ENCODE measurements at places on chromosomes 12 and 14.

DNA sequence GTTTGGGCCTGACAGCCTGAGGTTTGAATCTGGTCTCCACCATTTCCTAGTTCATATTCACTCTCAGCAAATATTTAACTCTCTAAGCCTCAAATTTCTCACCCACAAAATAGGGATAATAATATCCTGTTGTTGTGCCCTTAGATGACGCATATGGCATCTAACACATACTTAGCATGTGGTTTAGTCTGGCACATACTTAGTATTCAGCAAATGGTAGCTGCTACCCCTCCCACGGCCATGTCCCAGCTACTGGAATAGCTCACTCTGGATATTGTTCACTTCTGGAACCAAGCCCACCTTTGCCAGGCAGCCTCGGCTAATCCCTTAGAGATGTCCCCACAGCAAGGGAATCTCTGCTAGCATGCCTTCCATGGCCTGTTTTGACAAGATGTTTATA is 53.3 kb downstream of the BICD1 start:
- no peak for DNase-seq

GRCh38 chr12:99170461-99170860 is 477.1 kb upstream of the GARIN6 start:
- no peak for DNase-seq

GRCh38 chr12:96208346-96208745 is 14.2 kb downstream of the ELK3 start:
- DNase-seq = no peak

GRCh38 chr12:57452181-57452936 is 2.7 kb upstream of the INHBE start:
- DNase-seq = no peak

DNA sequence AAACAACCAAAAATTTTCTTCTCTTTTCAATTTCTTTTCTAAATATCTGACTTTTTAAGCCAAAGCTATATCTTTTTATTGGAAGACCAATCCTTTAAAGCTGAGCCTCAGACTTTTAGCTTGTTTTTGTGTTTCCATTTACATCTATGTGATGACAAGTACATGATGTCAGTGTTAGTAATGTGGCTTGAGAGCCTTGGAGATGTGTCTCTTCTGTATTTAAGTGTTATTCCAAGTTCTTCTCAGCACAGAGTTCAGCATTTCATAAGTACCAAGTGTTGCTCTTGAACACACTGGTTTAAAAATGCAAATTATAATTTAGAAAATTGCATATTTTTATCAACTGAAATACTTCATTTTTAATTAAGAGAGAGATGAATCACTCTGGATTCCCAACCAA is 948.9 kb upstream of the FLRT2 start:
- no peak for DNase-seq

- no peak for DNase-seq
Measured at GRCh38 chr12:29278673-29279420, 102.1 kb downstream of the ERGIC2 start.

- DNase-seq = no peak
Measured at GRCh38 chr14:95979339-95980042, 59.7 kb upstream of the C14orf132 start.

GRCh38 chr12:121061831-121062230 is 22.8 kb upstream of the OASL start:
- DNase-seq = no peak

DNA sequence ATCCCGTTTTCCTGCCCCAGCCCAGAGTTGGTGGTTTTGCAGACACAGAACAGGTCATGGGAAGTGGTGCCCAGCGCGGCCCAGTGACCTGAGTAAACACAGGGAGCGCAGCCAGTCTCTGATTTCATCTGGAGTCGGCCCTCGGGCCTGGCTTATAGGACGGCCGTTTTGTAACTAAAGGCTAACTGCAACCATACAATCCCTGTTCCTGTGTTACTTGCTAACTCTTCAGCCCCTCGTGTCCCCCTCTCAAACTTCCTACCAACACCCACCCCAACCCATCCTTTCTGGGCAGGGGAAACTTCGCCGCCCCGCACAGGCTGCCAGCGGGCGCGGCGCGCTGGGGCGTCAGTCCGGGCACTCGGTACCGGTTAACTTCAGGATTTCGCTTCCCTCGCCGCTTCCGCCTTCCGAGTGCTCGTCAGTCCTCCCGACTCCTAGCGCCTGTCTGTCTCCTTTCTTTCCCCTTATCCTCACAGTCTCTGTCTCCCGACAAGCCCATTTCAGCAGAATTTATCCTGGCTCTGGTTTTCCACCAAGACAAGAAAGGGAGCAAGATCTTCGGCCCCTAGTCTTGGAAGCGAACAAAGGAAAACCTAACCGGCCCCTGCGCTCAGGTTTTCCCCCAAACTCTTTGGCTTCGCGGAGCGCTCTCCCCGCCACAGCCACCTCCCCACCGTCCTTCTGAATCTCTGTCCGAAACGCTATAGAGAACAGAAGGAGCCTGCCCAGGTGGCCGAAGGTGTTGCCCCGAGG is 2.0 kb downstream of the SIX1 start:
- no peak for DNase-seq

DNA sequence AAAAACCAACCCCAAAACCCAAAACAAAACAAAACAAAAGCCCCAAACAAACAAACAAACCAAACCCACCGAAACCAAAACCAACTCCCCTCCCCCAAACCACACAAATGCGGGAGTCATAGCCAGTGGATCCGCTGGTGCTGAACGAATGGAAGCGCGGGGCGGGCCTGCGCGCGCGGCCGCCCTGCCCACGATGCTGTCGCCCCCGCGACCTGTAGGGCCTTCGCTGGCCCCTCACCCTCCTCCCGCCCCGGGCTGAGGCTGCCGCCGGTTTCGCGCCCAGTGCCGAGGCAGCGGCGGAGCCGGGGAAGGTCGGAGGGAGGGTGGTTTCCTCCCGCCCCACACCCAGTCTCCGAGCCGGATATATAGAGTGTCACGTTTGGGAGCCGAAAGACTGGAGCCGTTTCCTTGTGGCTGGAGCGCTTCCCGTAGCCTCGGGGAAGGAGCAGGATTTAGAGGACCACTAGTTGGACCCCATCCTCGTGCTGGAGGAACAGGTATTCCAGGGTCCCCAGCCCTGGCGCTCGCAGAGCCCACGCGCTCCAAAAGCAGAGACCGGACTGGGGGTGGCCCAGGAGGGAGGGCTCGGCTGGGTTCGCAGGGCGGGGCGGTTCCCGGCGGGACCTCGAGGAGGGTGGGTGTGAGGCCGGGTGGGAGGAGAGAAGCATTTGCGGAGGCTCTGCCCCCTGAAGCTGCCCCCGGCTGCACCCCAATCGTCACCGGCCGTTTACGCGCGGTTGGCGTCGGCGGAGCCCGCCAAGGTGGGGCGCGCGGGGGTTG is at the start of gene FAR2:
TSS of gene FAR2 (plus strand) at position 368 of the 780 bp plus-strand sequence. CDS start 121,172 bp downstream, outside the sequence.
- no peak for DNase-seq

DNA sequence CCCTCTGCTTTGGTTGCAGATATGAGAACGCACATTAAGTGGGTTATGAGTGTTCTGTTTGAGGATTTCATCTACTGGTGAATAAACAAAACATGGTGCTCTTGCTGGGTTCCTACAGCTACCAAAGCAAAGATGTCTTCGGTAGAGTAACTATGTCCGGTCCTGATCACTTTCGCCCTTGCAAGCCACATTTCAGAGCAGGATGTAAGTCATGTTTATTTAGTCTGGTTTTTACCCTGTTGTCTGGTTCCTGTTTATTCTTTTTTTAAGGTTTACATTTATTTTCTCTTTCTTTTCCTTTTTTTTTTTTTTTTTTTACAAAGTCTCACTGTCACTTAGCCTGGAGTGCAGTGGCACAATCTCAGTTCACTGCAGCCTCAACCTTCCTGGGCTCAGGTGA is 99.2 kb downstream of the VEZT start:
- no peak for DNase-seq

GRCh38 chr12:125871811-125872594 is 806.8 kb downstream of the AACS start:
- no peak for DNase-seq

DNA sequence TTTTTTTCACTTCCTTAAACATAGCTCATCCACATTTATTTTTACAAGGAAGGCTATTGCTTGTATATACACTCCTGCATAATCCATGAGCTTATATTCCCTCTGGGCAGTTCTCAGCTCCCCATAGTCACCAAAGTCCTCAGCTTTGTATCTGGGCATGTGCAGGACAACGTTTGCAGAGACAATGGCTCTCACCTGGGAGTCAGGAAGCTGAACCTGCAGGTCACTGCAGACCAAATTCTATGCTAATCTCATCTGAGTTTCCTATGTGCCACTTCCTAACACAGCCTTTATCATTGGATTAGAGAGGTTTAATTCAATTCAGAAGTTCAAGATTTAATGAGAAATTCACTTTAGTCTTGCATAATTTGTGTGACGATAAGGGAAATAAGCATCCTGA is 131.5 kb downstream of the KCNK10 start:
- DNase-seq = no peak

GRCh38 chr12:49146406-49146805 is 15.2 kb upstream of the TUBA1B start:
- no peak for DNase-seq

- no peak for DNase-seq
Measured at GRCh38 chr12:12985817-12986408, 14.2 kb downstream of the HEBP1 start.

- DNase-seq = no peak
Measured at GRCh38 chr14:105023791-105024480, 3.1 kb upstream of the CDCA4 start.

DNA sequence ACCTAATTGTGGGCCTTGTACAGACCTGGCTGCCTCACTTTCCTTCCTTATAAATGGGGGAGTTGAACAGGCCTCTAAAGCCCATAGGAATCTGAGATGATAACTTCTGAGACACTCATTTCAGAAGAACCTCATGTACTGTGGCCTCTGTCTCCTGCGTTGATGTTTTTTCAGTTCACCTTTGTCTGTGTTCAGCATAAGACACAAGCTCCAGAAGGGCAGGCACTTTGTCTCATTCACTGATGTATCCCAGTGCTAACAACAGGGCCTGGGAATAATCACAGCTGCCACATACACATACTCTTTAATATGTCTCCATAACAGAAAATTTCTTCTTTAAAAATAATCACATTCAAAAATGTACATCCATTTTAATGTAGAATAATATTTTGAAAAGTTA is 3.3 kb downstream of the FGD6 start:
- no peak for DNase-seq

DNA sequence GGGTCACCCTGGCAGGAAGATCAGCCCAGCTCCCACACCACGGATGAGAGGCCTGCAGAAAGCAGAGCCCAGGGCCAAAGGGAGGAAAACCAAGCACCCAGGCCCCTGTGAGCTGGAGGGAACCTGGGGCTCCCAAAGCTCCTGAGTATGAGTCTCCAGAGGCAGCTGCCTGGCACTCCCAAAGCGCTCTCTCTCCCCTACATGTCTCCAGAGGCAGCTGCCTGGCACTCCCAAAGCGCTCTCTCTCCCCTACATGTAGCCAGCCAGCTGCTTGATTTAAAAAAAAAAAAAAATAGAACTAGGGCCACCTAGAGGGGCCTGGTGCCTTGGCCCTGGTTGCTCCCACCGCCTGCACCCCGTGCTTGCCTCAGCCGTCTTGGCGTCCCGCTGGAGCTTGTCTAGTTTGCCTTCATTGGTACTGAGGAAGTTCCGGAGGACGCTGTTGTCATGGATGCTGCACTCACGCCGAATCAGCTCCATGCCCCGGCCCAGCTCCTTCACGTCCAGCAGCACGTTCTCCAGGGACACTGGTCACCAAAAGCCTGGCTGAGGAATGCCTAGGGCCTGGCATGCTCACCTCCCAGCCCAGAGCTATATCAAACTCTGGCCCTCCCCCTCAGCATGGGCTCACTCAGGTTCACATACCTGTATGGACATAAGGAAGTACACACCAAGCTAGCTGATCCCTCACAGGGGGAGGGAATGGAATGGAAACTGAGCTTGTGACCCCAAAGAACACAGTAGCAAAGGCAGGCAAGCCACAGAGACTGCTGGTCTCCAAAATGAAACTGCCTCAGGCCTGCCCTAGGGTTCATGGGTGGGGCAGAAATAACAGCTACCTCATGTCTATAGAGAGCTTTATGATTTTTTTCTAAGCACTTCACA is 24.7 kb downstream of the PRPF40B start:
- no peak for DNase-seq

GRCh38 chr12:90410962-90411361 is 544.0 kb downstream of the CCER1 start:
- no peak for DNase-seq

DNA sequence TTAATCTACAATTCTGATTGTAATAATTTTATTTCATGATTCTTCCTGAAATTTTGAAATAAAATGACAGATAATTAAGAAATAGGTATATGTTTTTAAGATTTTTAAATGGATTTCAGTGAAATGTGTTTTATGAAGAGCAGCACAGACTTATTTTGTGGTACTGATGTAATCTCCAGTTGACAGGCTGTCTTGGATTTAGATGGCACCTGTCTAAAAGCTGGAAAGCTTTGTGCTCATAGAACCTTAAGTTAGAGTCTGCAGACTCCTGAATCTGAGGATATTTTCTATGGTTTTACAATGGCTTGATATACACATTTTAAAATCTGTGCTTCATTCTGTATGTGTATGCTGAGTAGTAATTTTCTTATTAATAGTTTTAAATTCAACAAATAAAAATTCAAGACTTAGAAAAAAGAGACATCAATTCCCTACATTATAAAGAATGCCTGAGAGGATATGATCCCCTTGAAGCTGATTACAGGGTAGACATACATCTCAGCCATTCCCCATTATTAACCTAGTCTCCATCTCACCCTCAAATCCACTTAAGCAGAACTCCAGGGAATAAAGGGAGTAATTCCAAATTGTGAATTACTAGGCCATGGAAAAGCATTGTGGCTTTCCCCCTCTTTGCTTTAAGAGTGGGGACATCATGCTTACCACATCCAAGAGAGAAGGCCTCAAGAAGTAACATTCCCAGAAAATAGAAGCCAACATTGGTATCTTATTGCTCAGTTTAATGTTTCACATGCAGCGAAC is 33.7 kb upstream of the ACSS3 start:
- DNase-seq = no peak

GRCh38 chr12:46956451-46957035 is 122.9 kb upstream of the PCED1B start:
- no peak for DNase-seq

GRCh38 chr12:53764615-53765014 is 12.8 kb upstream of the CISTR start:
- DNase-seq = no peak
